Iris pigment epithelial cell (primary cell): ENCODE measurements at places on chromosomes 1 and 21.

DNA sequence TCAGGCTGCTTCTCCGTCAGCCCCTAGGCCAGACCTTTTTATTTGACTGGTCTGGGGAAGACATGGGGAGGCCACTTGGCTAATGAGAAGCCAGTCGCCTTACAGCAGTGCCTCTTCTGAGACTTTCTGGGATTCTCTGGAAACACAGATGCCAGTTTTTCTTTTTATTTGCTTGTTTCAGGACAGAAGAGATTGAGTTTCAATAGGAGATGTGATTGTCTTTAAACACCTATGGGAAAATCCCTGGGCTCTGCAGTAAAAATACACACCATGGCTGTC, 15.4 kb upstream of the BTG2 start:
- DNase-seq: no peak

GRCh38 chr1:21320410-21321108, 30.3 kb upstream of the ECE1 start:
- DNase-seq: no peak

GRCh38 chr1:9324246-9325096, 31.8 kb downstream of the SPSB1 start:
- DNase-seq: no peak

DNA sequence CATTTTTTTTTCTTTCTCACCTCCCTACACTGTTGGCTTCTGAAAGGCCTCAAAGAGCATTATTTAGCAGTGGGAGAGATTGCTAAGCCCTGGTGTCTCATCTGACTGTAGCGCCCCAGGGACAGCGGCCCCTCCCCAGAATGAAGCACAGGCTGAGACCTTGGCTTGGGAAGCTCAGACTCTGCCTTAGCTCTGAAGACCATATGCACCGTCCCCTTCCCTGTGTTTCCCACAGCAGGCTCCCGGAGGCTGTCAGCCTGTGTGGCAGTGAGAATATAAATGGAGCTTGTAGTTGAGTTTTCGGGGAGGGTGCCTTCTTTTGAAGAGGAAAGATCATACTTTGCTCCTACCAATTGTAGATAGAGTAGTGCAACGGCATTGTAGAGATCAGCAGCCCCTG, 25.3 kb downstream of the SMYD2 start:
- DNase-seq: no peak

DNA sequence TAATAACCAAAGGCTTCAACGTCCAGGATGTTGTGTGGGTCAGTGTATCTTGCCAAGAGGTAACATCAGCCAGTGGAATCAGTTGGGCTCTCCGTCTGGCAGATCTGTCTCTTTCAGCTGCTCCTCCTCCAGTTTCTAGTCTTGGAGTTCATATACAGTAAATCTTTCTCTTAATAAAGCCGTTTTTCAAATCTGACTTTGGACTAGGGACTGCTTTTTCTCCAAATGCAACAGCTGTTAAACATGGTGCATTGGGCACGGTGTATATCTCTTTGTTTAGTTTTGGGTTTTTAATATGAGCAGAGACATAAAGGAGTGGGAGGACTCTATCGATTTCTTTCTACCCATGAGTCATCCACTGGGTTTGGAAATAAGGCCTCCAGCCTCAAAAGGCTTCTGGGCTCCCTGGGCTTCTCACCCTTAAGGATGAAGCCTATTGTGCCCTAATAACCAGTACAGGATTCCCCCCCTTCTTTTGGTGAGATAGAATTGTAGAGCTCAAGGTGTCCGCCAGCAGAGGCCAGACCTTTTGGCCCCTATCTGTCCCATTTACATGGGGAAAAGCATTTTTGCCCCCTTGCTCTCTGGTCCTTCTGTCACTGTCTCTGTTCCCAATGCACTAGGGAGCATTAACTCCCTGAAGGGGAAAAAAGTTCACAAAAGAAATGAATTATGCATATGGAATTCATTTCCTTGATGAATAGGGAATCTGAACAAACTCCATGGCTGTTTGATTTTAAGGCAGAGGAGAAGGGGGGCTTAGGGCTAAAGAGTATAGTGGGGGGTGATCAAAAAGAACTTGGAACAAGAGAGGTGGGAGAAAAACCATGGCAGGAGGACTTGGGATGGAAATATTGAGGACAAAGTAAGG, 86.0 kb downstream of the PBX1 start:
- DNase-seq: peak; percentile 69

DNA sequence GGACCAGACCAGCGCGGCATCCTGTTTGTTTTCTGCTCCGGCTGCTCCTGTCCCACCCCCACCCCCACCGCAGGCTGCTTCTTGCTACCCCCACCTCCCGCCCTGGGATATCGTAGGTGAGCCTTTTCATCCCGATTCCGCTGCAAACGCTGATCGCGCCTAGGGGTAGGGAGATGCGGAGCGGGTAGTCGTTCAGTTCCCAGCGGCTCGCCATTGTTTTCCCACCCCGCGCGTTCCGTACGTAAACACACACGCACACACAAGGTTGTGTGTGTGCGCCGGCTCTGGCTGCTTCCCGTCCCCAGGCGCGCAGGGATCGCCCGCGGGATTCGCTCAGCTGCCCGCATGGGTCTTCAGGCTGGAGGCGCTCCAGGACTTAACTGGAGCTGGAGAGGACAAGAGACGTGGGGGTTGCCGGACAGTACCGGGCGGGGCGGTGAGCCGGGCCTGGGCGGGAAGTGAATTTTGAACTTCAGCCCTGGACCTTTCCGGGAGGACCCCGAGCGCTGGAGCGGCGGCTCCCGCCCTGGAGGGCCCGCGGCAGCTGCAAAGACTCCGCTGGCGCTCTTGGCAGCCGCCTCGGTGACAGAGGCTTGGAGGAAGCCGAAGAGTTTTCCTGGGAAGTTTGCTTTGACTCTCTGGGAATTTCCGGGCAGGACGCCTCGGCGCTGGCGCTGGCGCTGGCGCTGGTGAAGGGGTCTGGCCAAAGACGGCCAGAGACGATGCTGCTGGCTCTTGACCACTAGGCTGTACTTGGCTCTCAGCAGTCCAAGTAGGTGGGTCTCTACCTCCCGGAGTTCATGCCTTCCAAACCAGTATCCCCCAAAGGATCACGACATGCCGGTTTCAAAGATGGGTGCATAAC, 1.6 kb downstream of the SOX13 start:
- DNase-seq: peak; percentile 66

DNA sequence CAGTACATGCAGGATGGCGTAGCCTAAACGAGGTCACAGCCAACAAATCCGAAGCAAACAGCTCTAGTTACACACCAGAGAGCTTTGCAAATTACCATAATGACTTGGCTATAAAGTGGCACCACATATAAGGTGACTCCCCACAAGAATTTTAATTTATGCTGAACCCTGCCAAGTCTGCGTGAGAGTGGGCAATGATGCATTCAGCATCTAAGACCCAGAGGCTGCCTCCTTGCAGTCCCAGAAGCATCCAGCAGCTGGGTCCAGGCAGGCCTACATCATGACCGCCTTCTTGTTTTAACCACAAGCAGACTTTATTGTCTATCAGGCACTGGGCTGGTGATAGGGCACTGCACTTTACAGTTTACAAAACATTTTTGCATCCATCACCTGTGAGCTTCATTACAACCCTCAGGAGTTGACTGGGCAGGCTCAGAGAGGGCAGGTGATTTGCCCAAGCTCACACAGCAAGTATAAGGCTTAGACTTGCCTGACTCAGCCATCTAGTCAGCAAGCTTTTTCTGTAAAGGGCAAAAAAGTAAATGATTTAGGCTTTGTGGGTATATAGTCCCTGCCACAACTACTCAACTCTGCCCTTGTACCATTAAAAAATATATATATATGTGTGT, 134.6 kb downstream of the GLIS1 start:
- no peak for DNase-seq

- peak; percentile 25 for DNase-seq
These were observed 304.0 kb downstream of the KIF26B start for GRCh38 chr1:245458761-245459174.

GRCh38 chr1:26602378-26602959, 72.9 kb downstream of the RPS6KA1 start:
- DNase-seq: peak; percentile 56

DNA sequence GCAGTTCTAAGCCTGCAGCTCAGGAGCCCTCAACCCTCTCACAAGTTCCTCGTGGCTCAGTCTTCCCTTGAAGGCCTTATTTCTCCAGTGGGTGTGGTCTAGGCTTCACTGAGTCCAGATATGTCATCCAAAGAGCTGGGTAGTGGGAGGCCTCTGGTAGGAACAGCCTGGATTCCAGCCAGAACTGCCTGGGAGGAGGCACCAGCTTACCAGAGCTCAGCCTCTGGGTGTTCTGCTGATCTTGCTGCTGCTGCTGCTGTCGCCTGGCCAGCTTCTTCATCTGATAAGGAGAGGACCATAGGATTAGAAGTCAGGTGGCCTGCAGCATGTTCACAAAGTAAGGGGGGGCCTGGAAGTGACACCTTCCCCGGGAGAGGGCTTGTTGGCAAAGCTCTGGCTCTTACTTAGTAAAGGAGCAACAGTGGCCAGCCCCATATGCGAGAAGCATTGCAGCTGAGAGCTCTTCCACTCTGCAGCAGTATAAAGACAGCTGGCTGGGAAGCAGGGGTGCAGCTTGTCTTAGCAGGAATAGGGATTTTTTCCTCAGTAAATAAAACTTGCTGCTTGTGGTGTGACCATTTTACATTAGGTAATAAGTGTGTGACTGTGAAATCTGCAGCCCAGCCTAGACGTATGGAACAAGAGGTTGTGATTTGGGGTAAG, 148.5 kb downstream of the LMX1A start:
- no peak for DNase-seq

- DNase-seq: no peak
These were observed 9.3 kb downstream of the PRKAB2 start for GRCh38 chr1:147163019-147163418.

- no peak for DNase-seq
These were observed 654.6 kb downstream of the ADGRL2 start for GRCh38 chr1:82455342-82455741.

DNA sequence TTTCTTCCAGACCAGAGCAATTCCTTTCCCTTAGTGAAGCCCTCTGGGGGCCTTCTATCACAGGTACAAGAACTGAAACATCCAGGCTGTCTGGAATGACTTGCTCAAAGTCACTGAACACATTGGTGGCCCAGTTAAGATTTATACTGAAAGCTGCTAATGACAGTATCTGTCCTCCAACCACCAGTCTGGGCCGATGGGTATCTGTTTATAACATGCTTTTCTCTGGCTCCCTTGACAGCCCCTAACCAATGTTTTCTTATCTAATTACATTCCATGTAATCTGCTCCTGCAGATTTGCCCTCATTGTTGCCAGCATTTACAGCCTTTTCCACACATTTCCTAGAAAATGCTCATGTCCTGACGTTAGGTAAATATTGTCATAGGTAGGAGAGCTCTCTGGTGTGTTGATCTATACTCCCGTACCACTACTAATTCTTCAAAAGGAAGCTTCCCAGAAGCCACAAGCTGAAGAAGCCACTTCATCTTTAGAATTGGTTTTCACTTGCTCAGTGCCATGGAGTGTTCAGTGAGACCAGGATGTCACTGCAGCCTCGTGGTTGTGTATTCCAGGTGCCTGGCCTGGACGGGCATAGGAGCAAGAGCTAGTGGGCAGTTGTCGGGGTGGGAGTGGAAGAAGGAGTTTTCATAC, 163.9 kb downstream of the TSEN15 start:
- no peak for DNase-seq

GRCh38 chr1:40151457-40152079, 9.6 kb upstream of the RLF start:
- DNase-seq: no peak

DNA sequence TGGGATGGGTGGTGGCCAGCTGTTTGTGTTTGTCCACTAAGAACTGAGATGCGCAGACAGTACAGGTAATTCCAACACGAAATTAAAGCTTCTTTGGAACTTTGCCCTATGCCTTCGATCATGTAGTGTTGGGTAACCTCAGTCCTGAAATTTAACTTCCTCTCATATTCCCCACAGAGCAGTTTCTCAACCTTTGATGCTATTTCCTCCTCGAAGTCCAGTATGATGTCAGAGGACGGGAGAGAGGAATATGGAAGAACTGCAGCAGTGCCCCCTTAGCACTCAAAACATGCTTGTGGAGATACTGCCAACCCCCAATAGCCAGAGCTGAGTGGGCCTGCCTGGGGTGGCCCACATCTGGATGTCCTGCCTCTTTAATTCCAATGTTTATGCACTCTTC, 3.6 kb downstream of the LPAR3 start:
- no peak for DNase-seq

GRCh38 chr1:52139817-52140540, 1.9 kb upstream of the ZFYVE9 start:
- DNase-seq: peak; percentile 98

DNA sequence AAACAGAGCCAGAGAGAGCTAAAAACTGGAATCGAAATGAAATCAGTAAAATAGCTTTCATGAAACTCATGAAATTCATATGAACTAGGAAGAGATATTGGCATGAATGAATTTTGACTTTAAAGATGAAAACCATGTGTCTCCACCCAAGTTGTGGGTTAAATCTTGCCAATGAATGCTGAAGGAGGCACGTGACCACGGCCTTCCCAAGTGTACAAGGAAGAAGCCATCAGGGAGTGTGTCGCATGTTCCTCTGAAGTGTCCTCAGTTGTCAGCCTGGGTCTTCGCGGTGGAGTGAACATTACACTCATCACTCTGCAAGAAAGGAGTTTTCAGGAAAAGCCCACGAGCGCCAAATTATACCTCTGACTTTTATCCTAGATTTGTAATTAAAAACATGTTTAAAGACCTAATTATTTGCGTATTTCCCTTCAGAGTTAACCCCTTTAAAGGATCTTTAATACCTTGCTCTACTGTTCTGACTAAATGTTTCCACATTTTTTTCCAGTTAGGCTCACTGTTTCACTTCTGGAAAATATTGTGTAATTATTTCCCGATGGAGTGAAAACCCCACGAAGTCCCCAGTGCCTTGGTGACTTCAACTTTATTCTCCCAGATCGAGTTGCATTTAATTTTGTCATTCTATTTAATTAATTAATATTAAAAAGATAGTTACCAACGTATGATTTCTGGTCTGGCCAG, 118.3 kb downstream of the DHRS3 start:
- no peak for DNase-seq

DNA sequence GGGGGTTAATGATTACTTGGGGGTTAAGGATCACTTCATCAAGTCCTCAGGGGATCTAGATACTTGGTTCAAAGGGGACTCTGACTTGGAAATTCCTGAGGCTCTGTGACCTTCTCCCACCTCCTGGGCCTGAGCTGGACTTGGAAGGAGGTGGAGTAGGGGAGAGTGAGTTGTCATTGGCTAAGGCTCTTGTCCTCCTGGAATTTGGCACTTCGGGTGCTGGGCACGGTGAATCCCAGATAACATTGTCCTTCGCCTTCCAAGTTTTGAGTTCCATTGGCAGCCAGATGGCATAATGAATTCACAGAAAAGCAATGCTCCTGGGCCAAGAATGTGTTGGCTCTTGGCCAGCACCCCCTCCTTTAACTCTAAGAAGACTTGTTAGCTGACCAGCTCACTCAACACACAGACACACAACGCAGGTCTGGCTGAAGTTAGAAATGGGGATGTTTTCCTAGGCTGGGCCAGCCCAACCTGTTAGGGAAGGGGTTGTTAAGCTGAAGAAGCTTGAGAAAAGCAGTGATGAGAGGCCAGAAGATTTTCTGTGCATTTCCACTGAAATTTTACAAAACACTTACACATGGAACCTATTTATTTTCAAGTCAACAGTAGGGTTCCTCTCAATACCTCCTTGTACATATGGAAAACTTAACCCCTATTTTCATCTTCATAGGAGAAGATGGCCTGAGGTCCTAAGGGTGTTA, 29.7 kb downstream of the SLC26A9 start:
- DNase-seq: peak; percentile 17
